ENCODE measurements at places on chromosomes 4 and X.

DNA sequence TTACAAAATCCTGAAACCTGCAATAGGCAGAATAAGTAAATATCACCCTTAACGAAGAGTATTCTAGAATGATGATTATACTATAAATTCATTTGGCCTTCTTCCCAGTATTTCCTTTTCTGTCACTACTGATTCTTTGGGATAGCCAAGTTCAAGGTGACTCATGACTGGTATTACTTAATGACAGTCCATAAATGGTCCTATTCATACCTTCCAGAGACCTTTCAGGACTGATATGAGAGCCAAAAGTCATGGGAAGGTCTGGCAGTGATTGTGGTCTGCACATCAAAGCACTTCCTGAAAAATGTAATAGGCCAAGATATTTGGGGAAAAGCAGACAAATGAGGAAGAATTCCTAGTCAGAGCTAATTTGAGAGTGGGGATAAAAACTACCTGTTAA is 239.6 kb upstream of the FAM47A start:
- no peak for DNase-seq

DNA sequence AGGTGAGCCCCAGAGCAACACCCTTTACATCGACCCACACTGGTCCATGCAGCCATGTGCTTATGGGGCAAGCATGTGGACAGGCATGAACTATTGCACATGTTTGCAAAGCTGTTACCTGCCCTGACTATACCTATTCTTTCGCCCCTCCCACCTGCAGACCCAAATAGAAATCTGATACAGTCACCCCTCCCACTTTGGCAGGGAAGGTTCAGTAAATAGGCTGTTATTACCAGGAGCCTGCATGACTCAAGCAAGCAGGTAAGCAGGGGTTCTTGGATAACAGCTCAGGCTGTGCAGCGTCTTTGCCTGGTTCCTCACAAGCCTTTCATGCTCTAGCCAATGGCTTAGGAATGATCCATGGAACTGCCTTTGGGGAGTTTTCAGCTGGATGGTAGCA is 122.7 kb upstream of the DIPK2B start:
- DNase-seq = no peak

DNA sequence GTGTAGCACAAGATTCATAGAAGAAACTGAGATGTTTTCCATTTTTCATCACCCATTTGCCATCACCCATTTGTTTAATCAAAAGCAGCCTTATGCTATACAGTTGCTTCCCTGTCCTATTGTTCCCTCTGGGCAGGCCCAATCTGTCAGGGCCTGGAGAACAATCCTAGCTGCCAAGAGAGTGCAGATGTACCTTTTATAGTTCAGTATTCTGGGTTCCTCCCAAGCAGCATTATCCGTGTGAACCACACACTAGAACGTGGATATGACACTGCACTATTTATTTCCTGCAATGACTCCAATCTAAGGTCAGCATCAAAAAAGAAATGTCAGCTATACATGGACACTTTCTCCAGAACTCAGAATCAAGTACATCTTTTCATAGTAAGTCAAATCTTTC is 269.0 kb downstream of the ADGRA3 start:
- no peak for DNase-seq

DNA sequence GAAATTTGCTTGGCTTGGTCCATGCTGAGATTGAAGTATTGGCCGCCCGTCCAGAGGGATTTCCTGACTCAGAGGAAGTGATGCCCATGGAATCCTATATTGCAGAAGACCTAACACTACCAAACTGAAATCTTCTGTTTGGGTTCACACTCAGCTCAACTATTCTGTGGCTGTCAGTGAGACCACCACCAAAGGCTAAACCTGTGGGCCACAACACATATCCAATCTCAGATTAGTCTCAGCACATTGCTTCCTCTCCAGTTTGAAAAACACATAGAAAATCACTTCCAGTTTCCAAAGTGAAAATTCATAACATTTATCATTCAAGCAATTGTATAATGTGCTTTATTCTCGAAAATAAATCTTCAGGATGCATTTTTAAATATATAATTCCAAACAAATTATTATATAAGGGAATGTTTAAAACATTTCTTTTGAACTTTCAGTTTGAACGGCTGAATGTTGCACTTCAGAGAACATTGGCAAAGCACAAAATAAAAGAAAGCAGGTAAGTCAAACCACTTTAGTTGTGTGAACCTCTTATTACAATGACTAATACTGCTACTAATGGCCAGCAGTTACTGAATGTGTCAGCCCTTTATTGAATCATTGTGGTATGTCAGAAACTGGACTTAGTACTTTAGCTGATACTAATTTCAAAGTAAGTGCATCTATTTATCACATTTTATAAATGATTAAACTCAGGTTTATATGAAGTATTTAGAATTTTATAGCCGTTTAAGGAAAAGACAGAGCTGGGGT is 37.0 kb downstream of the GUCY1A1 start:
- DNase-seq = no peak

DNA sequence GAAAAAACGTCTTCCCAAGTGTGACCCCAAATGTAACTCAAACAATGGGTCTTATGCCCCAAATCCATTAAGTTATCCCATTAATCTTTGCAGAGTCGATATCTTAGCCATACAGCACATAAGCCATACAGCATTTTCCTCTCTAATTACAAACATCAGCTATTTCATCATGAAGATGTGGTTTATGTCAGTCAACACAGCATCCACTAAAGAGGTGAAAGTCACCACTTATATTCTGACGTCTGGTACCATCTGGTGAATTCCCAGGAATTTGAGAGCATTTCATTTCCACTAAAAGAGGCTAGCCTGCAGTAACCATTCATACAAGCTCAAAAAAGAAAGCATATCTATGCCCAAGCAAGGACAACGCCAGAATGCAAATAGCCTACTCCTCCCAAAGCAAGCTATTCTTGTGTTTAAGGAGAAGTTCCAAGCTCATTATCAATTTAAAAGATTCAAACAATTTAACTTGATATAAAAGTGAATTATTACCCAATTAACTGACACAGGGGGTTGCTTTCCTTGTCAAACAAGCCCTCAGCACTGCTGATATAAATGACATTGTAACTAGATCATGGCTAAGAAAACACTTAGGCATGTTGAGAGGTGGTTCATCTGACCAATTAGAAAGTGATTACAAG is 203.3 kb downstream of the ANTXR2 start:
- no peak for DNase-seq

- no peak for DNase-seq
Measured at GRCh38 chr4:144646523-144647094, 653 bp downstream of the HHIP start.

DNA sequence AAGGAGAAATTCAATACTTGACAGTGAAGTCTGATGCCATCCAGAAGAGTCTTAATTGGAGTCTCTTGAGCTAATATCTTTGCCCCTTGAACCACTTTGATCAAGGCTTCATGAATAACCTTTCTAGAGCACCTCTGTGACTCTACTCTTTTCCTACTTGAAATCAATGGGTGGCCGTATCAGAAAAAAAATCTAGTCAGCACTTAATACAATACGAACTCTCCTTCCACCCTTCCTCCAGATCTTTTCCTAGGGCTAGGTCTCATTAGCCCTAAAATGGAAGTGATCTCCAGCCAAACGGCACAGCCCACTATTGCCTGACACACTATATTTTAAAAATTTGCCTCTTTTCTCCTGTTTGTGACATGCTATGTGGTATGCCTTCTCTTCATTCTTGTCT is 129.6 kb upstream of the TLL1 start:
- DNase-seq = no peak

- DNase-seq = no peak
Measured at GRCh38 chr4:37884855-37885487, 5.9 kb upstream of the TBC1D1 start.
